ENCODE measurements at places on chromosomes 6 and 20.
A peak's percentile ranks its signal among the peaks of the same experiment; 100 is the strongest.

- no peak for DNase-seq
These were observed 11.2 kb downstream of the OGFRL1 start for GRCh38 chr6:71299541-71300470.

DNA sequence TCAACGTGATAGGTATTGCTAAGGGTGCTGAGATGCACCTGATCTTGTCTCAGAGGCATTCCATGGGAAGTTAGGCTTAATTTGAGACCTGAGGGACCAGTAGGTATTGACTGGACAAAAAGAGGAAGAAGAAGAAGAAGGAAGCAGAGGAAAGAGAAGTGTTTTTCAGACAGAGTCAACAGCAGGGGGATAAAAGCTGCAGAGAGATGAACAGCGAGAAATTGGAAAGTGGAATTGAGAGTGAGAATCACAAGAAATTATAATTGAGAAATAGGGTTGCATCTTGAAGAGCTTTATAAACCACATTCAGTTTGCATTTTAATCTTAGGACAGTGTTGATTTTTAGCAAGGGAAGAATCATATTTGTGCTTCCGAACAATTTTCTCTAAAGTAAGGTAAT, 254.0 kb downstream of the CD83 start:
- DNase-seq = no peak

DNA sequence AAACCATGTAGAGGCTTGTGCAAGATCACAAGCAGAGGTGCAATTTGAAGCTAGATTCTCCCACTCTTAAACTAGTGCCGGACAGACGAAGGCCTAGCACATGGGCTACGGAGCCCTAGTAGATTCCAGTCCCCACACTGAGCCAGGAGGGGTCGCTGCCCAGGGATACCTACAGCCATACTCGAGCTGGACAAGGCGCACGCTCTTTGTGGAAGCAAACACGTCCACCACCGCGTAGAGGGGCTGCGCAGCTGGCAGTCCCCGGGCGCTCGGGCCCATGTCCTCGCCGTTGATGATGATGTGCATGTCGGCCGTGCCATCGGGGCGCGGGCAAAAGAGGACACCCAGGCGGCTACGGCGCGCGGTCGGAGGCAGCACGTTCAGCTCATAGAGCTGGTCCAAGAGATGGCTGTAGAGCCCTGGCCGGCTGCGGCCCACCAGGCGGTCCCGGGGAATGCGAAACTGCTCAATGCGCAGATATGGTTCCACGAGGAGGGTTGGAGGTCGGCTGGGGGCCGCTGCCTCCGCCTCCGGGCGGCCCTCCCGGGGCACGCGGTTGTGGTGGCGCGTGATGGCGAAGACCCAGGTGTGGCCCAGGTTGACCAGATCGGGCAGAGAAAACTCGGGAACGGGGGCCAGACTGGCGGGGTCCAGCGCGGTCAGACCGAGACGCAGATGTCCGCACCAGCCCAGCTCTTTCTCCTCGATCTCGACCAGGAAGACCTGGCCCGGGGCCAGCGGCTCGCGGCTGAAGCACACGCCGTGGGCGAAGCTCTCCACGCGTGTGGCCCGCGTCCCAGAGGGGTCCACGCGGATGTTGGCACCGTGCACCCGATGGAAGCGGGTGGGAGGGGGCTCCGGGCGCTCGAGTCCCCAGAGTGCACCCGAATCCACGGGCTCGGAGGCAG, 677 bp downstream of the NEURL2 start:
- peak; percentile 69 for DNase-seq

DNA sequence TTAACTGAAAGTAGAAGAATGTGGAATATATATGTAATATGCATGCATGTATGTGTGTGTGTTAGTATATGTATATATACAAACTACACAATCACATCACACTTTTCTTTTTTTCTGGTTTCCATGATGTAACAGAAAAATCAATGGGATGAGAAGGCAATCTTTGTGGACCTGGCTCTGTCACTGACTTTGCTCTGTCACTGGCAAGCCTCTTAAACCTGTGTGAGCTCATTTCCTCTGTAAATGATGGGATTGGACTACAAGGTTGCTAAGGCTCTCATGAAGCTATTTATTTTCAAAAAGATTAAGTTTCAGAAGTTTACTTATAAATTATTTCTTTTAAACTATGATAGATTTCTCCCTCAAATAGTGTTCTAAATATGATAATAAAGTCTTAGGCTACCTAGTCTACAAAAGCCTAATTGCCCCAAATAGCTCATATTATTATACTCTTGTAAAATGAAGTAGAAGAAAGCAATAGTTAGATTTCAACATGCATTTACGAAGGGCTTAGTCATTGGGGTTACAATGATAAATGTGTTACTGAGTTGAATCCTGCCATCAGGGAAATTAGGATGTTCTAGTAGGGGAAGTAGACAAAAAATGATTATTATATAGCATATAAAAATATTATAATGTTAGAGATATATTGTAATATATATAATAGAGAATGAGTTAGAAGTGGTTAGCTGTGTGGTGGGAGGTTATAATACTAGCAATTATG, 129.3 kb downstream of the AFG1L start:
- DNase-seq = no peak

- DNase-seq = no peak
These were observed 60.5 kb downstream of the PREX1 start for GRCh38 chr20:48766961-48767960.

DNA sequence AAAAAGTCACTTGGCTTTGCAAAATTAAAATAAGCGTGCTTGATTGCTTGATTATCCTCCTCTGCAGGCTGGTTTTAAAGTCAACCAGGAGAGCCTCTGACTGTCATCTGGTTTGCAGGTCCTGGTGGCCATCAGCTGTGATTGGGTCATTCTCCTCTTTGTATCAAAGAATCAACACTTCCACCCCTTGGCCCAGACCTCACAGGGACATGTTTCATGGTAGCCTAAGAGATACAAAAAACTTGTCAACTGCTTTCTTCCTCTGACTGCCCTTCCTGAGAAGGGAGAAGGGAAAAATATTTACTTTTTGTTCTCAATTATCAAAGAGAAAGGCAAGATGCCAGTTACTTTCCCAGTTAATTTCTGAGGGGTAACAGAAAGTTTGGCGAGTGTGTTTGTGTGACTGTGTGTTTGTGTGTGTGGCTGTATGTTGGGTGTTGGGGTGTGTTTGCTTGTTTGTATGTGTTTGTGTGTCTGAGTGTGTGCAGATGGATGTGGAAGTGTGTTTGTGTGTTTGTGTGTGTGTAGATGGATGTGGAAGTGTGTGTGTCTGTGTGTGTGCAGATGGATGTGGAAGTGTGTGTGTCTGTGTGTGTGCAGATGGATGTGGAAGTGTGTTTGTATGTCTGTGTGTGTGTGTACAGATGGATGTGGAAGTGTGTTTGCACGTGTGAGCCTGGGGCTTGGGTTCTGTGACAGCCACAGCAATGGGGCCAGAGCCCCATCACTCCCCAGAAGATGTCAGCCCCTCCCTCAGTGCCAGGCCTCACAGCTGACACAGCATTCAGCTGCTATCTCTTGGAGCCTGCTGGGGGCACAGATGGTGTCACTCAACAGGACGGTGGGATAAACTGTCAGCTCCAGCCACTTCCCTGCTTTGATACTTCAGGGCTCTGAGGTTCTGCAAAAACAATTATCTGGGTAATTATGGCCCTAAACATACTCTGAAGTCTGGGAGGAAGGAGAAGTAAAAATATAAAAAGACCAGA, 98.6 kb upstream of the RNF24 start:
- no peak for DNase-seq

- DNase-seq = no peak
These were observed 69.3 kb upstream of the SYNJ2 start for GRCh38 chr6:157912326-157912725.

DNA sequence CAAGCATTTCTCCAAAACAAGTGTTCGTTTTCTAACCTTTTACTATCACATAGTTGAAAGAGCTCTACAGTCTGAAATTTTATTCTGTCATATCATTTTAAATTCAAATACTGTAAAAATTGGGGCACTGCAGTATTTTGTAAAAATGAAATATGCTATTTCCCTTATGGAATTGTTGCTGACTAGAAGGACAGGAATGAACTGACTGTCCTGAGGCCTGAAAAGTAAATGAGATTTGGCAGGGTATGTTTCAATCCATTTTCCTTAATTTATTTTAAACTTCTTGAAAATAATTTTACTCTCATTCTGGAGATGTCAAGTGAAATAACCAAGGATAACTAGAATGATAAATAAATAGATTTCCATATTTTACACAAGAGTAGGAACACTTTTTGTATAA, 11.9 kb upstream of the PNRC1 start:
- DNase-seq = no peak

DNA sequence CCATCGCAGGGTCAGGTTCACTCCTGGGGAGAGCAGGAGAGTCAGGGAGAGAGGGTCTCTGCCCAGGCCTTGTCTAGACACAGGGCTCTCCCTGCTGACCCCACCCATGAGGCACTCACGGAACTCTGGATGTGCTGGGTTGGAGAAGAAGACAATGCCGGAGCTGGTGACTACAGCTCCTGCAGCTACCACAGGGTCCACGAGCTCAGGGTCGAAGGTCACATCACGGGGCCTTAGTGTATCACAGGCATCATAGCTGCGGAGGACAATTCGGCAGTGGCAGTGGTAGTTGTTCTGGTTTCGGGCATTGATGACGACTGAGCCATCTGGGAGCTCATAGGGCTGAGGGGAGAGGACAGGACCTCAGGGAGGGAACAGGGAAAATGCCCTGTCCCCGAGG, 2.7 kb downstream of the NEU1 start:
- DNase-seq = no peak

- DNase-seq = no peak
These were observed 97.1 kb upstream of the GRIK2 start for GRCh38 chr6:101296169-101296960.

DNA sequence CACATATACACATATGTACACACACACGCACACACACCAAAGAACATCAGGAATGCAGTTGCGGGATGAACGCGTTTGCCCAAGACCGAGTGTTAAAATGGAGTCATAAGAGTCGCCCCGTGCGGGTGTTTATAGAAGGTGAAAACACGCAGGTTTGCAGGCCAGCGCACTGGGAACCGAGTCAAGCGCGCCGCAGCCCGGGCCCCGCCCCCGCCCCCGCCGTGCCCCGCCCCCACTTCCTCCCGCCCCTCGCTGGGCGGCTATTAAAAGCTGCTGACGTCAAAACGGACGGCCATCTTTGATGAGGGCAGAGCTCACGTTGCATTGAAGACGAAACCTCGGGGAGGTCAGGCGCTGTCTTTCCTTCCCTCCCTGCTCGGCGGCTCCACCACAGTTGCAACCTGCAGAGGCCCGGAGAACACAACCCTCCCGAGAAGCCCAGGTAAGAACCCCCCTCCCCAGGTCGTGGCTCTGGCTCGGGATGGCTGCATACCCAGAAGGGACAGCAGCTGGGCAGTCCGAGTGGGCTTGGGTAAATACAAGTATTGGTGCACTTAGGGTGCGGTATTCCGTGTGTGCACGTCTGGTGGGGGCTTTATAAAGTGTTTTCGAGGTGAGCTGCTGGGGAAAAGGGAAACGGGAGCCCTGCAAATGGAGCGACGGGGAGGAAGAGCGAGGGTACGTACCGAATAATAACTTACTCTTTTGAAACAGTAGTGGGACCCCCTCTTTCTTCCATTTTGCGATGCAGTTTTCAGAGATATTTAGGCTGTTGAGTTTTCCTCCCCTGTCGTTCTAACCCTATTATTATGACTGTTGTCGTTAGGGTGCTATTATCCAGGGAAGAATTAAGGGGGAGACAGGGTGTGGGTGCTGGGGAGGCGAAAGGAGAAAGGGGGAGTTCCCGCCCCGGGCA, at the start of gene SNAP25:
SNAP25 (plus strand) TSS at position 295 of the 916 bp plus-strand sequence. CDS start 56,662 bp downstream, outside the sequence.
- DNase-seq = peak; percentile 60

DNA sequence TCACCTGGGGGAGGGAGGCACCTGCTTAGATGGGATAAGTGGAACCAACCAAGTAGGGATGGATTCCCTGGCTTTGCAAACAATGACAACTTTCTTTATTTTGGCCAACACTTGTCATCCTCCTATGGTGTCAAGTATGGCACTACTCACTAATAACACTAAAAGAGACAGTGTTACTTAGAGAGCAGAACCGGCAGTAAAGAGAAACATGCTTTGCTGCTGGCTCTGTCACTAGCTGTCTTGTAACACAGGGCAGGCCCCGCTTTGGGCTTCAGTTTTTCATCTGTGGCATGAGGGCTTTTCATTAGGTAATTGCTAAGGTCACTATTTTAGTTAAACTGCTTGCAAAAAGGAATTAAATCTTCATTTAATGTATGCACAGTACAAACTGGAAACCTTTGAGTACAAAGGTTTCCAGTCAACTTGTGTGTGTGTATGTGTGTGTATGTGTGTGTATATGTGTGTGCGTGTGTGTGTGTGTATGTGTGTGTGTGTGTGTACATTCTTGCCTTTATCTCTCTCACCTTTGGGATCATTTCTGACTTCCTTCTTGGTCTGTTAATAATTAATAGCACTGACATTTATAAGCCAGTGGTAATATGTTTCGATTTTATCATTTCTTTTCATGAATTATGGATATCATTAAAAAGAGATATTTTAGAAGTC, 64.7 kb downstream of the BTBD3 start:
- DNase-seq = no peak

DNA sequence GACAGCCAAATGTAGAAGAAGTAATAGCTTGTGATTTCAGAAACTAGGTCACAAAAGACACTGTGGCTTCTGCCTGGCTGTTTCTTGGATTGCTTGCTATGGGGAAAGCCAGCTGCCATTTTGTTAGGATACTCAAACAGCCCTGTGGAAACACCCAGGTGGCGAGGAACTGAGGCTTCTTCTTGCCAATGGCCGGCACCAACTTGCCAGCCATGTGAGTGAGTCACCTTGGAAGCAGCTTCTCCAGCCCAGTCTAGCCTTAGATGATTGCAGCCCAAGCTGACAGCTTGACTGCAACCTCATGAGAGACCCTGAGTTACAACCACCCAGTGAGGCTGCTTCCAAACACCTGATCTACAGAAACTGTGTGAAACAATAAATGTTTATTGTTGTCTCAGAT, 11.9 kb upstream of the KIAA1755 start:
- DNase-seq = no peak

- DNase-seq = no peak
These were observed 463.7 kb downstream of the CDC5L start for GRCh38 chr6:44851176-44851575.

DNA sequence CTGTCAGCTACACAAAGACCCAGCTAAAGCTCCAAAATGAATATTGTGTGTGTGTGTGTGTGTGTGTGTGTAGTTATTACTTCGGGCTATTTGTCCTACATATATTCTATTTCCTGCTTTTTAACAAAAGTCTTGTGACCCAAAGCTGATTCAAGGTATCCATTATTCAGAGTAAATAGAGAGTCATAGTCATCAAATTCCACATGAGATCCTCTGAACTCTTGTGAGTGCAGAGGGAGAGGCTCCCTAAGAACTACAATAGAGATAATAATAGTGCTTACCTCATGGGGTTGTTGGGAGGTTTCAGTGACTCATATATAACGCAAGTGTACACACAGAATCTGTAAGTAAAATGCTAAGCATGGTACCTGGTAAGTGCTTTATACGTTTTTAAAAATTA, 95.6 kb upstream of the SHLD1 start:
- DNase-seq = no peak

- DNase-seq = peak; percentile 66
These were observed at the start of gene MAFB for GRCh38 chr20:40689100-40689942. Gene MAFB, minus strand, starts transcription at chr20:40689236. Its CDS starts 386 bp downstream, at chr20:40688850.

- DNase-seq = no peak
These were observed 1.5 kb downstream of the ZBP1 start for GRCh38 chr20:57618764-57619050.
